ENCODE measurements at places on chromosomes 7 and 10.

- no peak for DNase-seq
Measured at GRCh38 chr7:158432369-158433341, 155.0 kb downstream of the PTPRN2 start.

DNA sequence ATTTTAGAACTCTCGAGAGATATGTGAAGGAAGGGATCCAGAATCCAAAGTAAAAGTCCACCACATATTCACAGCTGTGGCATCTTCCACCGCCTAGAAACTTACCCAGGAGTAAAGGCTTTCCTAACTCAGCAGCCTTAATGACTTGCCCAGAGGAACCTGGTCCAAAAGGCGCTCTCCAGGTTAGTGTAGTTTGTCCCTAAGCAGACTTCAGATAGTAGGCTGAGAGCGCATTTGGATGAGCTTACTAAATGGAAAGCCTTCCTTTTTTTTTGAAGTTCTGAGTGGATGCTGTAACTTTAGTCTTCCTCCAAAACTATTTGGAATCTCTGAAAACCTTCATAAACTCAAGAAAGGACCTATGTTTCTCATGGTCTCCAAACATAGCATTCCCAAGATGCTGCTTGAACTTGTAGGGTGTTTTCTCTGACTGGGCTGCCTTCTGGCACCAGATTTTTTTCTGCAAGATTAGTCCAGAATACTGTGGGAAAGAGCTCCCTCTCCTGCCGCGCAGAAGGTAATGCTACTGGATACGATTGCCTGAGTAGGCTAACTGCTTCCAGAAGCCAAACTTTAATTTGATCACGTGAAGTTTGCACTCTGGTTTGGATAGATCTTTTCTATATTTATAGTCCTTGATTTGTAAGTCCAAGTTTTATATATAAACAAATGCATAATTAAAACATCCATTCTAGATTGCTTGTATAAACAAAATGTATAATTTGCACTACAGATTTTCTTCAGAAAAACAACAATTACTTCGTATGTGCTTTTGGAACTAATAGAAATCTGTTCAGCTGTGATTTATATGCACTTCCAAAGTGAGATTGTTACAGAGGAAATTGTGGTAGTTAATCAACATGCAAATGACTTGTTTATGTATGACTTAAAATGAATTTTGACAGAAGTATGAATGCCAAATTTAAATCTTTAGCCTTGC is 19.6 kb upstream of the GPR37 start:
- no peak for DNase-seq

- DNase-seq, result no peak
Measured at GRCh38 chr10:91296471-91296870, 76.0 kb downstream of the PCGF5 start.

DNA sequence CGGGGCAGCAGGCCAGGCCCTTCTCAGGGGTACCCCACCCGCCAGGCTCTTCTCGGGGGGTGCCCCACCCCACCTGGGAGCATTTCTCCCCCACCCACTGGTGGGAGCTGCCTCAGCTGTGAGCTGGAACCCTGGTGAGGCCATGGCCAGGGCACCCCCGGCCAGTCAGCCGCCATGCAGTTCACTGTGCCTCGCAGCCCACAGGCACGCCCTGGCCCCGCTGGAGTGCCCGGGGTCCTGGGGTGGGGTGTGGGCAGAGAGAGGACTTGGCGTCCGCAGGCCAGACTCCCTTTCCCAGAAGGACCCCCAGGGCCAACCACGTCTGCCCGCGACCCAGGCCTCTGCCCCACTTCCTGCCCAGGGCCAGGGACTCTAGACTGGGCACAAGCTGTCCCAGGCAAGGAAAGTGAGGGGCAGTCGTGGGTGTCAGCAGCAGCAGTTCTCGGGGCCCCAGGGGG is 13.1 kb downstream of the DPYSL4 start:
- DNase-seq, result no peak

DNA sequence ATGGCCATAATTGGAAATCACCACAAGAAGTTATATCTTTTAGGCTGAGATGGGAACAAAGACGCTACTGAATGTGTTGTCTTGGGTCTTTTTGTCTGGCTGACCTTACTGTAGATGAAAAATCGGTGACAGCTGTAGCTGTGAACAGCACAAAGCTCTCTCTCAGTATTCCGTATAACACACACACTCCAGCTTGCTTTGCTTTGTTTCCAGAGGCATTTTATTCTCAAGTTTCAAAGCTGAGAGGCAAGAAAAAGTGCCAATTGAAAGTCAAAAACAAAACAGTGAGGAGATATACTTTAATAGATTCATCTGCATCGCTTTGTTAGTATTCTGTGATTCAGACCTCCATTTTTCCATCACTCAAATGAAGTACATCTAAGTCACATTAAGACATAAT is 39.6 kb upstream of the CABCOCO1 start:
- no peak for DNase-seq

DNA sequence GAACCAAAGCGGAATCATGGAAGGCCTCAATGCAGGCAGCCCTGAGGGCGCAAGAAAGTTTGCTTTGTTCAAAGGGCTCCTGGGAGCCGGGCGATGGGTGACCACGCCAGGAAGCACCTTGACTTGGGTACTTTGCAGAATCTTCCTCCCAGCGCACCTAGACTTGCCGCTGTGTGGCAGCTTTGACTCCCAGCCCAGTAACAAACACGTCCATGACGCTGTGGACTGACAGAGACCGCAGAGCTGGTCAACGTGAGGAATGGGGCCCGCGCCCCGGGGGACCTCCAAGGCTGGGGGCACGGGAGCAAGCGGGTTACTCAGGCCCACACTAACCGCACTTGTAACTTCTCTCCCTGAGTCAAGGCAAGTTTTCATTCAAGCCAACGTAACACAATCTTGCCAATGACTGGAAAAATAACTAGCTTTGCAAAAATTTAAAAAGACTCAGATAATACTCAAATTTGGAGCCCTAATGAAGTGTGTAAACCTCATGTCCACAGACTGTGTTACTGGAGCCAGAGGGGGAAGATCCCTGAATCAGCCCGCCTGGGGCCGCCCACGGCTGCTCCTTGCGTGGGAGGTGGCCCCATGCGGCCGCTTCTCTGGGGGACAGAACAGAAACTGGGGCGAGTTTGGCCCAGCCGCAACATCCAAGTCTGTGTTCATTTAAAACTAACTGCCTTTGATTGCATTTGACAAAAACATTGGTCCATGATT is 130.8 kb downstream of the DNAJB6 start:
- no peak for DNase-seq

DNA sequence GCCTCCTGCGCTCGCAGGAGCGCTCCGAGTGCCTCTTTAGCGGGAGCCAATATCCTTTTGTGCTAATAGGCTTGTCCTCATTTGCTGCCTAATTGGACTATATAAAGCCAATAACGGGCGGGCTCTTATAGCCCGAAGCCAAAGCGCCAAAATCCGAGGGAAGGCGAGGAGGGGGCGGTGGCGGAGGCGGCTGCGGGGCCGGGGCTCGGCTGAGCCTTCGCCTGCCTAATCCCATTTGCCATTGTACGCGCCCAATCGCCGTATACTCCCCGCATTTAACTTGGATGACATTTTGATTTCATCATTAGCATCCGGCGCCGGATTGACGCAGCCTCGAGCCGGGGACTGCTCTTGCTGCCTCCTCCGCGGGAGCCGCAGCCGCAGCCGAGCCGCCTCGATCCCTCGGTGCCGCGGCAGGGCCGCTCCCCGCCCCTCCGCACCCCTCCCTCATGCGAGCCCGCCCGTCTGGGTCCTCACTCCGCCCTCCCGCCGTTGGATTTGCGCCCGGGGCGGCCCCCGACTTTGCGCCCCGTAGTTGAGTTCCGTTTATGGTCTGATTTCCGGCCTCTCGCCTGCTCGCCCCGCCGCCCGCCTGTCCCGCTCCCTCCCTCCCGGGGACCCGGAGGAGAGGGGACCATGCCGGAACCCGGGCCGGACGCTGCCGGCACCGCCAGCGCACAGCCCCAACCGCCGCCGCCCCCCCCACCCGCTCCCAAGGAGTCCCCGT is at the start of gene HMX3:
Gene HMX3, plus strand, starts transcription at position 556 of the 727 bp plus-strand sequence. Its CDS starts 81 bp downstream, at position 637.
- DNase-seq, result no peak

DNA sequence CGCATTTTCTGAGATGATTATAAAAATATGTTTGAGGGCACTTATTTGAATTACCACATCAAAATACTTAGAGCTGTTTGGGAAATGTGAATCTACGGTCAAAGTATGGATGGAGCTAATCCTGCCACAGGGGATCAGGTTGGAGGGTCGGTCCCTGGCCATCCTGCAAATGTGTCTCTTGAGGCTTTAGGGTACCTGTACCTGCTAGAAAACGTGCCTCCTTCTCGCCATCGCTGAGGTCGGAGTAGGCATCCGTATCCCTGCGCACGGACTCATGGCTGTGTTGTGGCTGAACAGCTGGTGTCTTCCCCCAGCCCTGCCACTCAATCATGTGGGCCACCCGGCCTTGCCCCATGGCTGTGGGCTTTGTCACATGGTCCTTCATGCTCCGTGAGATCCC is 3.9 kb downstream of the FAM131B start:
- DNase-seq, result no peak

DNA sequence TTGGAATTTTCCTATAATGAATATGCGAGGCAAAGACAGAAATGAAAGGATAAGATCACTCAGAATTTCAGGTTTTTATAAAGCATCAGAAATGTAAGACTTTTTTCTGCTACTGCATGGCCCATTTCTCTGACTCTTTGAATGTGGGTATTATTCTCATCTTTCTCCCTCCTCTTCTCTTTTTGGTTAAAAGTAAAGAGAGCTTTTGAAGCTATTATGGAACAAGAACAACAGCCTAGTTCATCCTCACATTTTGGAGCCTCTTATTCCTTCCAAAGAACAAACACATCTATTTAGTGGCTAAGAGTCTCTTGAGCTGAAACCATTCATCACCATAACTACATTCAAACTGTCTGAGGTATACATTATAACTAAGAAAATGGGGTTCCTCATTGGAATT is 19.4 kb upstream of the ATRNL1 start:
- DNase-seq, result no peak
